Peyer's patch (tissue), 4 donors: ENCODE measurements at places on chromosomes 4 and X. TPM values are rescaled to one million over a fixed set of nuclear protein-coding genes. Genes with fewer than 3 reads are reported as not detected.
A peak's percentile ranks its signal among the peaks of the same experiment; 100 is the strongest.

KIT gene
- 9.8 TPM for total RNA-seq

FAM184B gene
- total RNA-seq = not detected

WNK3 gene
- total RNA-seq = 0.83 TPM

BEX1 gene
- total RNA-seq = 1.7 TPM

SMR3B gene
- total RNA-seq = not detected

FRG2 gene
- total RNA-seq = not detected

HPF1 gene
- total RNA-seq = 8.1 TPM

SRPX2 gene
- 66.8 TPM for total RNA-seq

HTRA3 gene
- total RNA-seq = 3.3 TPM

VEGFD gene
- total RNA-seq = not detected

OTUD6A gene
- not detected for total RNA-seq

SULT1B1 gene
- total RNA-seq = 91.4 TPM

MORC4 gene
- 47.9 TPM for total RNA-seq

ETDB gene
- total RNA-seq = not detected

GRCh38 chrX:72018277-72019112 is 107.8 kb downstream of the NHSL2 start:
- H3K4me1 ChIP-seq = no peaks in the 10 kb centered on the region
- H3K36me3 ChIP-seq = no peaks in the 10 kb centered on the region
- no peak overlapping the region for H3K27ac ChIP-seq
- no peaks in the 10 kb centered on the region for H3K27me3 ChIP-seq

GRCh38 chr4:138852681-138853080 is 162.9 kb upstream of the NOCT start:
- H3K27me3 ChIP-seq = no peaks in the 10 kb centered on the region
- no peaks in the 10 kb centered on the region for H3K4me1 ChIP-seq
- no peak overlapping the region for H3K27ac ChIP-seq
- DNase-seq = no peak
- H3K36me3 ChIP-seq = no peaks in the 10 kb centered on the region
- no peak overlapping the region for H3K4me3 ChIP-seq

GRCh38 chr4:124118061-124118460 is 594.5 kb downstream of the ANKRD50 start:
- no peaks in the 10 kb centered on the region for H3K4me1 ChIP-seq
- no peak overlapping the region for H3K27ac ChIP-seq
- no peak overlapping the region for H3K4me3 ChIP-seq
- no peaks in the 10 kb centered on the region for H3K27me3 ChIP-seq
- DNase-seq = no peak
- no peaks in the 10 kb centered on the region for H3K36me3 ChIP-seq

DNA sequence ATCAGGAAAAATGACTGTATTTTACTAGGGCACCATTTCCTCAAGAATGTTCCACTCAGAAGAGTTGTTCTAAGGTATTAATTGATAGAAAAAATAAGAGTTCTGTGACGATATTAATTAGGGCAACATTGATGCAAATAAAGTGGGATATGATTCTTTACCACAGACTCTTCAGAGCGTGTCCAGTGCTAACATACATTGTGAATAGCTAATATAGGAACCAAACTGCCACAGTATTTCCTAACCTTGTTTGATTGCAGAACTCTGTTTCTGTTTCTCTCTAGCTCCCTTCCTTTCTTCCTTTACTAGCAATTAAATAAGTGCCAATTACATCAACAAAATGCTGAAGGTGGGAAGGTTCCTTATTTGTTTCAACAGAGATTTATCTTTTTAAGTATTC is 154.1 kb upstream of the CPEB2 start:
- H3K27me3 ChIP-seq = no peaks in the 10 kb centered on the region
- no peaks in the 10 kb centered on the region for H3K36me3 ChIP-seq
- no peak overlapping the region for H3K27ac ChIP-seq
- DNase-seq = no peak
- no peak overlapping the region for H3K4me3 ChIP-seq
- no peaks in the 10 kb centered on the region for H3K4me1 ChIP-seq

GRCh38 chr4:10158333-10158942 is 41.8 kb upstream of the WDR1 start:
- no peak for DNase-seq
- H3K4me3 ChIP-seq = no peak overlapping the region
- H3K27me3 ChIP-seq = no peaks in the 10 kb centered on the region
- H3K4me1 ChIP-seq = peaks cover 2% of the 10 kb centered on the region
- no peak overlapping the region for H3K27ac ChIP-seq

GRCh38 chrX:43853225-43853828 is 28.9 kb downstream of the MAOB start:
- no peak overlapping the region for H3K27ac ChIP-seq
- no peaks in the 10 kb centered on the region for H3K4me1 ChIP-seq
- no peak overlapping the region for H3K4me3 ChIP-seq
- no peaks in the 10 kb centered on the region for H3K27me3 ChIP-seq
- no peaks in the 10 kb centered on the region for H3K36me3 ChIP-seq
- no peak for DNase-seq

DNA sequence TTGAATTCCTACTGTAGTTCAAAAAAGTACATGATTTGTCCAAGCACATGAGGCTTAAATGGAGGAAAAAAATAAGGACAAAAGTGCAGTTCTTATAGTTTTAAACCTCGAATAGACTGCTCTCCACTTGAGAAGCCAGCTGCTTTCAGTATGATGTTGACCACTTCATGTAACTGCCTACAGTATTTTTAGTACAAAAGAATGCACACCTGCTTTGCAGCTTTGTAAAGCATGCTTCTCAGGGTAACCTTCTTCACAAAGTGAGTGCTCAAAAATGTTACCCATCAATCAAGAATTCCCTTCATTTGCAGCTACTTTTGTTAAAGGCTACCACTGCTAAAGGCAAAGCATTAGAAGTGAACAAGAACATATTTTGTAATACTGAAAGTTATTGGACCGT is 83.4 kb upstream of the FAM47B start:
- no peaks in the 10 kb centered on the region for H3K4me1 ChIP-seq
- H3K27me3 ChIP-seq = no peaks in the 10 kb centered on the region
- no peak overlapping the region for H3K4me3 ChIP-seq
- H3K36me3 ChIP-seq = no peaks in the 10 kb centered on the region

DNA sequence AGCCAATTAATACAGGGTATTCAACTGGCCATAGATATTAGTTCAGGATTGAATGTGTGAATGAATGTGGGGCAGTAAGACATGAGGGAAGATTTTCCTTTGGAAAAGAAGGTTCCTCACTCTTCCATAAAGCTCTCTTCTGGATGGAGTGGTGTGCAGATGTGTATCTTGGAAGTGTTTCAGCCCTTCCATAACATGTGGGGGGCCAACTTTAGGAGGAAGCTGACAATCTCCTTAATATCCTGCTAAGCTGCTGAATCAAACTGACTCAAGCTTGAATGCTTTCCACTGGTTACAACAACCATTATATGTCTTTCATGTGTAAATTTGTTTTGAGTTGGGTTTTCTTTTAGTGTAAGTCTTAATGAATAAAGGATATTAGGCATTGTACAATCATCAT is 40.3 kb downstream of the FANCB start:
- H3K36me3 ChIP-seq = no peaks in the 10 kb centered on the region
- H3K27ac ChIP-seq = no peak overlapping the region
- H3K4me3 ChIP-seq = no peak overlapping the region
- DNase-seq = no peak
- H3K27me3 ChIP-seq = no peaks in the 10 kb centered on the region

- no peaks in the 10 kb centered on the region for H3K4me1 ChIP-seq
- H3K27me3 ChIP-seq = no peaks in the 10 kb centered on the region
- DNase-seq = no peak
- no peaks in the 10 kb centered on the region for H3K36me3 ChIP-seq
- H3K27ac ChIP-seq = peak overlapping the region; percentile 48
Measured at GRCh38 chr4:139988863-139989765, 164.9 kb downstream of the MAML3 start.

DNA sequence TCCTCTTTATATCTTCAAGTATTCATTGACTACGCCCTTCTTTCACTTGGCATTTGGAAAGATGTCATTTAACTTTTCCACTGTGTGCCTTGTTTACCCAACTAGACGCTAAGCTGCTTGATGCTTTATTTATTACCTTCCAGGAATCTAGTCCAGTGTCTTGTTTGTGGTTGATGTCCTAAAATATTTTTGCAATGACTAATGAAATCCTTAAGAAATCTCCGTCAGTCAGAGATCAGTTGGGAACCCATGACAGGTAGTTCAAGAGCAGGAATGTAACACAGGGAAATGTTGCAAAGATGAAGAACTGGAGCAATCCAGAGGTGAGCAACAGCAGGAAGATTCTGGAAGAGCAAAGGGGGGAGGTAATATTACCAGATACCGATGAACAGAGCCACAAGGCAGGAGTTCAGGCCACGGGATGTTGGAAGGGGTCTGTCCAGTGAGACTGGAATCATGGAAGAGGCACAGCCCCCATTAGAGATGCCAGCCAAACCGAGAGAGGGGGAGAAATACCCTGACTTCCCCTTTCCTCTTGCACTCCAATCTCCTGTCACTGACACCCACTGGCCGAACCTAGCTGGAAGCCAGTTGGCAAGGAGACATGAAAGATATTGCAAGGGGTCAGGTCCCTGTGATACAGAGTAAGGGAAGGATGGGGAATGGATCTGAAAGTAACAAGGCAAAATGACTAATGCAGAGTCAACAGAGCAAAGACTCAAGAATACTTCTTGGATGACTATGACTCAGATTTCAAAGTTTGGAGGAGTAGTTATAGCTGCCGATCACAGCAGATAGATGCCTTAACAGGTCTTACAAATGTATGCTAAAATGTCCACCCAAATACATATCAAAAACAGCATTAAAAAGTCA is 62.7 kb upstream of the PHKA2 start:
- no peak overlapping the region for H3K4me3 ChIP-seq
- no peaks in the 10 kb centered on the region for H3K36me3 ChIP-seq
- H3K4me1 ChIP-seq = no peaks in the 10 kb centered on the region
- H3K27me3 ChIP-seq = no peaks in the 10 kb centered on the region

GRCh38 chr4:170025523-170026252 is 507 bp downstream of the MFAP3L start:
- no peaks in the 10 kb centered on the region for H3K27me3 ChIP-seq
- H3K27ac ChIP-seq = peak overlapping the region; percentile 92
- H3K4me1 ChIP-seq = peaks cover 6% of the 10 kb centered on the region
- no peaks in the 10 kb centered on the region for H3K36me3 ChIP-seq

DNA sequence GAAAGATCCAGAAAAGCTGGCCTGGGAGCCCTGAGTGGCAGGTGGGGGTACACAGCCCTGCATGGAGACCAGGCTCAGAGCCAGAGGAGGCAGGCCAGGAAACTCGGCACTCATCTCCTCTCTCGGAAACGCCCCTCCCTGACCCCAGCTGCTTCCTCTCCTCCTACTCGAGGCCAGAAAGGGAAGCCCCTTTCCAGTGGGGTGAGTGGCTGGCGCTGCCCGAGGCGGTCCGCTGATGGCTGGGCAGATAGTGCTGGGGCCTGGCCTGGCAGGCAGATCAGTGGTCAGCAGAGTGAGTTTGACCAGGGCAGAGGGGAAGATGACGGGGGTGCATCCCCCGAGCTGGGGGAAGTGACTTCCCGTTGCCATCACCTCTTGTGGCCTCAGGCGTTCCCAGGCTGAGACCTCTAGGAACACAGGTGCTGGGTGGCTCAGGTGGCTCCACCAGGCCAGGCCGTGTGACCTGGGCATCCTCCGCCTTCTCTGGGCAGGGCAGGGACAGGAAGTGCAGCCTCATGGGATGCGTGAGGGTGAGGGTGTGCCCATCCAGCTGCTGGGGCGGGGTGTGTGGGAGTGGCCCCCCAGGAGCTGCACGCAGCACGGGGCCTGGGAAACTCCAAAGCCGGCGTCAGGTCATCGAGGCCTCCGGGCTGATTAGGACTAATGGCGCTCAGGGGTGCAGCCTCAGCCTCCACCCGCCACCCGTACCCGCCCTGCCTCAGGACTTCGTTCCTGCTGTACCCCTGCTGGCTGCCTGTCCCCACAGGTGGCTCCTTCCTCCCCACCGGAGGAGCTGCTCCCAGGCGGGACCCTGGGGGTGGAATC is 5.7 kb downstream of the SH3BP2 start:
- no peaks in the 10 kb centered on the region for H3K36me3 ChIP-seq
- DNase-seq = peak; percentile 88
- peak overlapping the region; percentile 83 for H3K27ac ChIP-seq
- peak overlapping the region; percentile 23 for H3K4me3 ChIP-seq

- H3K36me3 ChIP-seq = no peaks in the 10 kb centered on the region
- no peaks in the 10 kb centered on the region for H3K27me3 ChIP-seq
Measured at GRCh38 chr4:87677731-87678130, 27.7 kb downstream of the DMP1 start.

- no peaks in the 10 kb centered on the region for H3K4me1 ChIP-seq
- H3K27me3 ChIP-seq = no peaks in the 10 kb centered on the region
- no peak overlapping the region for H3K4me3 ChIP-seq
- no peak for DNase-seq
Measured at GRCh38 chrX:123771449-123772064, 38.7 kb upstream of the THOC2 start.

GRCh38 chr4:159446266-159446976 is 343.5 kb downstream of the RAPGEF2 start:
- no peaks in the 10 kb centered on the region for H3K27me3 ChIP-seq
- DNase-seq = peak; percentile 56
- no peaks in the 10 kb centered on the region for H3K4me1 ChIP-seq
- no peaks in the 10 kb centered on the region for H3K36me3 ChIP-seq

DNA sequence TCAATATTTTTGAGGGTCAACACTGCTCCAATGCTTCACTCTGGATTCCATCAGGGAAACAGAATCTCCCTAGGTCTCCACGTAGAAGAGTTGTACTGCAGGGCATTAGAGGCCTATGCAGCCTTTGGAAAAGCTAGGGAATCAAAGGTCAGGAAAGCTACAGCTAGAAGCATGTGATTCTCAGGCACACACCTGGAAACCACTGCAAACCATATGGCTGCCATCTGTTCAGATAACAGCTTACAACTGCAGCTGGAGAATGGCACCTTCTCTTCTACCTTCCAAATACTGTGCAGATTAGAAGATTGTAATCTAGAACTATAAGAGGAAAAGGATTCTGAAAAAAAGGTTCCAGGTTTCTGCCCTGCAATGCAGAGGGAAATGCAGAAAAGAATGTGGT is 60.6 kb downstream of the BTC start:
- no peaks in the 10 kb centered on the region for H3K36me3 ChIP-seq
- no peaks in the 10 kb centered on the region for H3K27me3 ChIP-seq
- H3K4me3 ChIP-seq = no peak overlapping the region
- H3K4me1 ChIP-seq = no peaks in the 10 kb centered on the region
- DNase-seq = no peak

DNA sequence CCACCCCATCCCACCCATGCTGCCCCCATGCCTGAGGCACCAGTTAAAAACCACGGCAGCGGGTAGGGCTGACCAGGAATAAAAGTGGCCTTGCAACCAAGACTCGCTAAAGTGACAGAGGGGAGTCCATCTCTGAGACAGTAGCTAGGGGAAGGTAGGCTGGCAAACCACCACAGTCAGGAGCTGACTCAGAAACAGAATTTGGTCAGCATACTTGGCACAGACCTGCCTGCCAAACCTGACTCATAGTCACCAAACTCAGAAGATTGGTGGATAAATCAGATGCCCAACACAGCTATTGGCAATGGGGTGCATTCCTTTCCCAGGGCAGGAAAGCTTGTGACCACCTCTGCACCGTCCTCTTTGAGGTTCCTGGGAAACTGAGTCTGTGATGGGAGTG is 193.8 kb downstream of the BCOR start:
- DNase-seq = no peak
- H3K27ac ChIP-seq = no peak overlapping the region
- no peaks in the 10 kb centered on the region for H3K4me1 ChIP-seq
- H3K4me3 ChIP-seq = no peak overlapping the region
